A172 (cell line): ENCODE measurements at places on chromosomes 3 and 15. TPM values are rescaled to one million over a fixed set of nuclear protein-coding genes. Genes with fewer than 3 reads are reported as not detected.
A peak's percentile ranks its signal among the peaks of the same experiment; 100 is the strongest.

SLC22A14 gene
- total RNA-seq, result not detected in 2 replicates

NDN gene
- total RNA-seq, result not detected in 2 replicates

STAC gene
- total RNA-seq, result 1.1 and 1.2 TPM in 2 replicates

SH2D7 gene
- total RNA-seq, result not detected in 2 replicates

ISLR gene
- total RNA-seq, result 0.41 and 0.53 TPM in 2 replicates

OR5K2 gene
- total RNA-seq, result not detected in 2 replicates

DNA sequence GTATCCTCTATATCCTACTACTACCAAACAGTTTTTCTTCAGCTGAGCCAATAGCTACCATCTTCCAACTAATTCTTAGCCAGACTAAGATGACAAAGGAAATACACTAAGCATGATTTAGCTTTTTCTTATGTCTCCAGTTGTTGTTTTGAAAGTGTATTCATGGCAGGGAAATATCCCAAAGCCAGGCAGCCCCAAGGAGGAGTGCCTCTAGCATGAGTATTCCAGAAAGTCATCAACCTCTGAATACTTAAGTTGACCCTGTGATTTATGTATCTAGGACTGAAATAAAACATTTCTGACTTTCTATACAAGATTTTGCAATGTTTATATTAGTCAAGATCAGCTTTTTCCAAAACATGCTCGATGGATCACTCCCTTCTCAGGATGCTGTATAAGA, 449.1 kb downstream of the IL5RA start:
- DNase-seq, result no peak

GRCh38 chr15:69161079-69161877, 843 bp downstream of the GLCE start:
- DNase-seq, result no peak

- peak; percentile 66 for DNase-seq
Measured at GRCh38 chr3:134211797-134212196, 38.9 kb downstream of the RYK start.

- no peak for DNase-seq
Measured at GRCh38 chr3:117761703-117762620, 1052.4 kb downstream of the TUSC7 start.

DNA sequence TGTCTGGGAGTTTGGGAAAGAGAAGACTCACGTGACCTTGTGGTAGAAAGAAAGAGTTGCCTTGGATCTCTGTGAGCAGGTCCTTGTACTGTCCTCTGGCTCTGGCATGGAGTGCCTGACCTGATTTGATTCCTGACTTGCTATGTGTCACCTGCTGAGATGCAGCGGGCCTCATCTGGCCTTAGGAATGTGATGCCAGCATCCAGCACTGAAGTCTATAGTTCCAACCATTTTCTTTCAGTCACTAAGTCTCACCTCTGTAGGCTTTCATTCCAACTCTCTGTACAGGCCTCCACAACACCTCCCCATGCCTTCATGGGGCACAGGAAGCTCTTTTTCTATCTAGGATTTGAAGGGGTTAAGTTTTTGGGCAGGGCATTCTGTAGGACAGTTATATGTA, 12.1 kb upstream of the OXSR1 start:
- DNase-seq, result no peak

GRCh38 chr15:78147566-78147965, 1.6 kb upstream of the IDH3A start:
- no peak for DNase-seq

DNA sequence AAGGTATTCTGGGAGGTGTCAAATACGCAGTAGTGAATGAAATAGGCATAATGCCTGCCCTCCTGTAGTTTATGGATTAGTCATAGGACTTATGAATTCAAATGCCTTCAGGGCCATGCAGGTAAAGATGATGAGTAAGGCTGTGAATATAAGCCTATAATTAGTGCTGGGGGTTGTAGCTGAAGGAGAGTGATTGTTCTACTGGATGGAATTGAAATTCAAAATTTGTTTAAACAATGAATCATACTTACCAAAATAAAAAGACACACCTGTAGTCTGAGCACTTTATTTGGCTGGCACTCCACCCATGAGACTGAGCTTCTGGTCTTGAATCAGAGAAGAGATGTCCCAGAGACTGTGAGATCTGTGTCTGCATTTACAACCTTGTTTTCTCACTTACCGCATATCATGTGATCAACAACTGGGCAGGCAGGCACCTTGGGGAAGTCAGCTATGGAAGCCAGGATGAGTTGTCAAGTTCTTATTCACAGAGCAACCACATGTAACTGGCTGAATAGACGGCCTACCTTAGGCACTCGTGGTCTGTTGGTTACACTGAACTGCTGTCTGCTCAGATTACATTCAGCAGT, 291.8 kb downstream of the NAALADL2 start:
- DNase-seq, result peak; percentile 14

DNA sequence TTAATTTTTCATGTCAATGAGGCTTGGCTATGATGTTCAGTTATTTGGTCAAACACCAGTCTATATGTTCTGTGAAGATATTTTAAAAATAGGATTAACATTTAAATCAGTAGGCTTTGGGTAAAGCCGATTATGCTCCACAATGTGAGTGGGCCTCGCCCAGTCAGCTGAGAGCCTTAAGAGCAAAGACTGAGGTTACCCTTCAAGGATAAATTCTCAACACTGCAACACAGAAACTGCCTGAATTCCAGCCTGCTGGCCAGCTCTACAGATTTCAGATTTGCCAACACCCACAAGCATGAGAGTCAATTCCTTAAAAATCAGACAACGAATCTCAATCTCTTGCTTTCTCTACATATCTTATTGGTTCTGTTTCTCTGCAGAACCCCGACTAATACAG, 188.3 kb downstream of the PLCH1 start:
- no peak for DNase-seq

GRCh38 chr15:92843326-92843725, 56.8 kb upstream of the CHD2 start:
- no peak for DNase-seq

DNA sequence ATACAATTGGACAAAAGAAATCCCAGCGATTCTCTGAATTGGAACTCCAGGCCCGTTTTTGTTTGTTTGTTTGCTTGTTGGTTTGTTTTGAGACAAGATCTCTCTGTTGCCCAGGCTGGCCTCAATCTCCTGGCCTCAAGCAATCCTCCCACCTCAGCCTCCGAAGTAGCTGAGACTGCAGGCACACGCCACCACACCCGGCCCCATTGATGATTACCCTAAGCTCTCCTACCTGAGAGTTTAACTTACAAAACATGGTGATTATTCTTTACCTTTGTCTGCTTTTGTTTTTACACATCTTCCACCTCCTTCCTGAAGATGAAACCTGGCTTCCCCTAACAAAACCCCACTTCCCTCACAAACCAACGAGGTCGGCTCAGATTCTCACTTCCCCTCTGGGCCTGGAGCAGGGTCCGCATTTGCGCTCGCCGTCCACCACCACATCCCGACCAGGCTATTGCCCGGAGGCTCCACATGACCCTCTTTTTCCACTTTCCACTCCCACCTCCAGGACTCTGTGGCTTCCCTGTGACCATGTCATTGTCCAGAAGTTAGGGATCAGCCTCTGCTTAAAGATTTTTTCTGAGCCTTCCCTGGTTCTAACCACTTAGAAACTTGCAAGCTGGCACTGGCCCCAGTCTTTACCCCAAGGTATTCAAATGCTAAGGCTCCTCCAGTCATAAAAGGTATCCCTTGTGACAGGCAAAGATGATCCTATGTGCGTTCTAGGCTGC, 14.8 kb downstream of the KLHL6 start:
- no peak for DNase-seq

DNA sequence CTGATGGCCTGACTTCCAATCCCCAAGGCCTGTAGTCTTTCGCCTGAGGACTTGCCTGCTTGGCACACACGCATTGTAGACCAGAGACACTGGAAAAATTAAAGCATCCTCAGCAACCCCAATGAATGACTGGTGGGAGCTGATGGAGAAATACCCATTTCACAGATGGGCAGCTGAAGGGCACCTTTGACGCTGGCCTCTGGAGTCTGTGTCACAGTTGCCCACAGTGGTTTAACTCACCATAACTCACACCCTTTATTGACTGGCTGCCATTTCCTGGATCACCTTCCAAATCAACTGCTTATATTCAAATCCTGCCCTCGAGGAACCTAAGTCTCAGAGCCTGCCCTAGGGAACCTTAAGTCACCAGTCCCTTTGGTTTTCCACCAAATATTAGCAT, 183.1 kb downstream of the SHQ1 start:
- DNase-seq, result no peak

- DNase-seq, result peak; percentile 94
Measured at GRCh38 chr3:141707741-141708203, 30.3 kb upstream of the RNF7 start.

DNA sequence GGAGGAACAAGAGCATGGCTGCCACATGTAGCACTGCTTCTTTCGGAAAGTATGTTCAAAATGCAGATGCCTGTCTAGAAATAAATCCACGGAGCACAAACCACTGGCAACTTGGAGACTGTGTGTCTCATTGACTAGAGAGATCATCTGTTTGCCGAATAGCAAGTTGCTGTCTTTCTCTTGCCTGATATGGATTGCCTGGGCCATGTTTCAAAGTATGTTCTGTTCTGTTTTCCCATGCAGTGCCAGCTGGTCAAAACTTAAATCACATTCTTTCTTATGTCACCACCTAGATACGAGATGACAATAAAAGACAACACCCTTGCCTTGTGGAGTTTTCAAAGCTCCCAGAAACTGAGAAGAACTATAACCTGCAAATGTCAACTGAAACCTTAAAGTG, 318.9 kb downstream of the RYR3 start:
- DNase-seq, result no peak

DNA sequence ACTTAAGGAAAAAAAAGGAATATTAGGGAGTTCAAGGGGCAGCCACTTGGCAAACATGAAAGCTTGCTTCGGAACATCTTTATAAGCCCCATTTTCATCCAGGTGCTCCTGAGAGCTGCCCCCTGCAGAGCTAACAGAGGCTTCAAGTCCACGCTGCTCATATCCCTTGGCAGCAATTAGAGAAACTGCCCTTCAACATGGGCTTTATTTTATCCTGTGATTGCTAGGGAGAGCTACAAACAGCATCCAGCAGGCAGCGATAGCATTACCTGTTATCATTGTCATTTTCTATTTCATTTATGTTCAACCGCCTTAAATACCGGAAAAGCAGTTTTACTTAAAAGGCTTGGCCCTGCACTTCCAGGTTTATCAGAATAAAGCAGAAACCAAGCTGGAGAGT, 68.4 kb upstream of the MCTP2 start:
- no peak for DNase-seq

GRCh38 chr3:37536840-37537239, 324.8 kb upstream of the CTDSPL start:
- no peak for DNase-seq

GRCh38 chr15:60392601-60392985, 5.2 kb downstream of the ANXA2 start:
- peak; percentile 74 for DNase-seq
